ENCODE measurements at places on chromosomes 7 and 10. TPM values are rescaled to one million over a fixed set of nuclear protein-coding genes. Genes with fewer than 3 reads are reported as not detected.

GPR158 gene
- total RNA-seq = 0.35 TPM

- DNase-seq = no peak
These were observed 69.0 kb downstream of the TCF7L2 start for GRCh38 chr10:113019096-113019495.

GRCh38 chr7:82234457-82235049, 209.0 kb downstream of the CACNA2D1 start:
- no peak for DNase-seq

DNA sequence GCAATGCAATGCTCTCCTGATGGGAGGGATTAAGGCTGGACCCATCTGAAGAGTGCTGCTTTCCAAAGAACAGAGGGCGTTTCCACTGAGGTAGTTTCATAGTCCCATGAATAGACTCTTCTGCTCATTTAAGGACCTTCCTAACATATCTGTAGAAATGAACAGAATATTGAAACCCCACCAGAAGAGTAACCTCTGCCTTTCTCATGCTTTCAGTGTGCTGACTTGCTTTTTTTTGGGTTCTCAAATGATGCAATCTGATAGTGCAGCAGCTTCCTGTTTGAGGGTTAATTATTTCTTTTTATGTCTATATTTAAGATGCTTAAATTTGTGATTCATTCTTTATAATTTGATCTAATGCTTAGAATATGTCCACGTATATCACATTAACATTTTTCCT, 82.2 kb downstream of the GATA3 start:
- DNase-seq = no peak

GHRHR gene
- total RNA-seq = 2.7 TPM

GRM3 gene
- total RNA-seq = 0.30 TPM

FAS gene
- total RNA-seq = not detected

DNA sequence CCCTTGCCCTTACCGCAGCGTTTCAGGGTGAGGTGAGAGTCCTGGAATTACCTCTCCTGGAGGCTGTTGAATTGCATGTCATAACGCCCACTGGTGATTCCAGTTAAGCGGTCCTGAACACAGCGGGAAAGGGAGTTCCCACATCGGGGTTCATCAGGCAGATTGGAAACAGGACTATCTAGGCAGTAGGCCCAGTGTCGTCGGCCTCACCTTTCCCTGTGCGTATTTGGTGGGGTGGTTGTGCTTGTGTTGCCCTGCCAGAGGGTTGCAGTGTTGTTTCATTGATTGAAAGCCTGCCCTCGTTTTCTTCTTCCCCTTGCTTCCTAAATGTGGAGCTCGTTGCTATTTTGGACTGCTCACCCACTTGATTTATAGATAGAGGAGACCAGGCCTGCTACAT, 10.6 kb upstream of the SUN1 start:
- peak; percentile 42 for DNase-seq

GRCh38 chr10:71975871-71976725, 11.9 kb downstream of the CHST3 start:
- peak; percentile 48 for DNase-seq

- DNase-seq = no peak
These were observed 911 bp upstream of the HNRNPH3 start for GRCh38 chr10:68330852-68331454.

DNA sequence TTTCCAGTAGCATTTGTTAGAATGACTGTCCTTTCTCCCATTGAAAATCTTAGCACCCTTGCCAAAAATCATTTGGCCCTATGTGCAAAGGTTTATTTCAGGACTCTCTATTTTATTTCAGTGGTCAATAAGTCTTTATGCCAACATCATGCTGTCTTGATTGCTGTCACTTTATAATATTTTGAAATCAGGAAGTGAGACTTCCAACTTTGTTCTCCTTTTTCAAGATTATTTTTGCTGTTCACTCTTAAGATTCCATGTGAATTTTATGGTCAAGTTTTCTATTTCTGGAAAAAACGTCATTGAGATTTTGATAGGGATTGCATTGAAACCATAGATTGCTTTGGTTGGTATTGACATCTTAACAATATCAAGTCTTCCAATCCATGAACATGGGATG, 65.1 kb downstream of the PAXIP1 start:
- no peak for DNase-seq

- DNase-seq = no peak
These were observed 47.1 kb upstream of the PDSS1 start for GRCh38 chr10:26650406-26650805.

- DNase-seq = no peak
These were observed 70.5 kb upstream of the EFCAB10 start for GRCh38 chr7:105651798-105652197.

FLNC gene
- 26.9 TPM for total RNA-seq

CCSER2 gene
- total RNA-seq = 17.7 TPM

- peak; percentile 56 for DNase-seq
These were observed 117.3 kb downstream of the FANK1 start for GRCh38 chr10:126013489-126014281.

GRCh38 chr10:102775201-102775934, 31.6 kb downstream of the WBP1L start:
- DNase-seq = no peak

CCL24 gene
- not detected for total RNA-seq

- no peak for DNase-seq
These were observed 55.2 kb upstream of the C10orf71 start for GRCh38 chr10:49243610-49244283.

GRCh38 chr10:120570418-120570817, 113.4 kb downstream of the PLPP4 start:
- no peak for DNase-seq

DNA sequence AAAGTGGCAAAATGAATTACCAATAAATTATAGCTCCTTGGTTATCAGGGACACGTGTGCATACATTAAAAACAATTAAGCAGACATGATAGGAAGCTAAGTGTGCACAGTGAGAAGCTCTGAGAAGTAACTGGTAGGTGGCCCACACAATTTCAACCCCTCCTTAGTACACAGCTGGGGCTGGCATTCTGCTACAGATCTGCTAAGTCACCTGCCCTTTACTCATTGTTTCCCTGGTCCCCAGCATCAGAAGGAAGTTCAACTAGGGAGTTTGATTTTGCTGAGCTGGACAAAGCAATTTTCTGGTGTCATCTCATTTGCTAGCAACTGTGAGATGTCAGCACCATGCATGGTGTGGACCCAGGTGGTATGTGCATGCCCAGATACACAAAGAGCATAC, 424.1 kb upstream of the NPVF start:
- DNase-seq = no peak

Measured in H7 (cell line).